NCI-H1105 (cell line): ENCODE measurements at places on chromosomes 4 and X.

- DNase-seq = no peak
Measured at GRCh38 chrX:122270809-122271494, 913.1 kb upstream of the GRIA3 start.

- DNase-seq = no peak
Measured at GRCh38 chr4:175935016-175935661, 123.1 kb upstream of the GPM6A start.

DNA sequence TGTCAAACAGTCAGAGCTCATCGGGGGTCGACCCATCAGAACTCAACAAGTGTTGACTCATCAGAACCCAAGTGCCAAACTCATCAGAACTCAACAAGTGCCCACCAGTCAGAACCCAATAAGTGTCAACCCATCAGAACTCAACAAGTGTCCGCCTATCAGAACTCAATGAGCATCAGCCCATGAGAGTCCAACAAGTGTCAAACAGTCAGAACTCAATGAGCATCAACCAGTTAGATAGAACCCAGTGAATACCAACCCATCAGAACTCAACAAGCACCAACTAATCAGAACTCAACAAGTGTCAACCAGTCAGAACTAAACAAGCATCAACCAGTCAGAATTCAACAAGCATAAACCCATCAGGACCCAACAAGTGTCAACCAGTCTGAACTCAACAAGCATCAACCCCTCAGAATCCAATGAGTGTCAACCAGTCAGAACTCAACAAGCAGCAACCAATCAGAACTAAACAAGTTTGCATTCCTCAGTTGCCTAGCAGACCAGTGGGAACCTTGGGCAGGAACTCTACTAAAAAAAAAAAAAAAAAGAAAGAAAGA is 115.3 kb downstream of the PRKX start:
- DNase-seq = no peak

DNA sequence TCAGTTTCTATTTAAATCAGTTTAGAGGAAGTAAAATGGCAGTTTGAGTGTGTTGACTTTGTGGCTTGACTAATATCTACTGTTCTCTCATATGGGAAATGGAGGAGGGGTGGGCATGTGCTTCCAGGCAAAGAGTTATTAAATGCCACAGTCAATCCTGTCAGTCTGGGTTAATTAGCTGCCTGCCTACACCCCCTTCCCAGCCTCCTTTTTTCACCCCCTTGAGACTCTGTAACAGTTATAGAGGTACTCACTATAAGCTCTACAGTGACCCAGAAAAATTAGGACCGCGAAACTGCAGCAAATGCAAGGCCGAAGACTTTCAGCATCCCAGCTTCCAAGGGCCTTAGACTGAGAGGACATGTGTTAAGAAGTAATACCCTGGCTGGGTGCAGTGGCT is 165.2 kb downstream of the CORIN start:
- no peak for DNase-seq

GRCh38 chrX:13389501-13389900 is 69.6 kb upstream of the ATXN3L start:
- no peak for DNase-seq

GRCh38 chr4:166882221-166882620 is 352.1 kb downstream of the SPOCK3 start:
- no peak for DNase-seq

- no peak for DNase-seq
Measured at GRCh38 chr4:94370533-94371254, 28.1 kb upstream of the HPGDS start.
